ENCODE measurements at places on chromosomes 7 and 10.

DNA sequence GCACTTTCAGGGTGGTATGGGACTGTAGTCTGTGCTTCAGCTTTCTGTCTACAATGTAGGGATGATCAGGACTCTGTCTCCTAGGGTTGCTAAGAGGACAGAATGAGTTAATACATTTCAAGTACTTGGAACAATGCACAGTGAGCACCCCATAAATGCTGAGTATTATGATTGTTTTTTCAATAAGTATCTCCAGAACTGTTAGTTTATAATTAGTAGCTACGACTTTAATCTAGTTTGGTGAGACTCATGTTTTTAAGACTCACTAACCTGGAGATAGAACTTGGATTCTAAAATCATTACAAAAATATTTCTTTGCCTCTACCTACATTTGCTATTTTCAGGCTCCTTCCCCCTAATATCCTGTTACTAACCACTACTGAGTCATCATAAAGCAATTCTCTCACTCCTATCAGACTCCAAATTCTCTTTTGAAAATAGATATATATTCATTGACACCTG, 95.3 kb downstream of the CPED1 start:
- no peak for DNase-seq

GRCh38 chr7:19213746-19214145, 68.5 kb upstream of the FERD3L start:
- DNase-seq, result no peak

GRCh38 chr10:49151025-49151445, 17.2 kb upstream of the FAM170B start:
- no peak for DNase-seq

DNA sequence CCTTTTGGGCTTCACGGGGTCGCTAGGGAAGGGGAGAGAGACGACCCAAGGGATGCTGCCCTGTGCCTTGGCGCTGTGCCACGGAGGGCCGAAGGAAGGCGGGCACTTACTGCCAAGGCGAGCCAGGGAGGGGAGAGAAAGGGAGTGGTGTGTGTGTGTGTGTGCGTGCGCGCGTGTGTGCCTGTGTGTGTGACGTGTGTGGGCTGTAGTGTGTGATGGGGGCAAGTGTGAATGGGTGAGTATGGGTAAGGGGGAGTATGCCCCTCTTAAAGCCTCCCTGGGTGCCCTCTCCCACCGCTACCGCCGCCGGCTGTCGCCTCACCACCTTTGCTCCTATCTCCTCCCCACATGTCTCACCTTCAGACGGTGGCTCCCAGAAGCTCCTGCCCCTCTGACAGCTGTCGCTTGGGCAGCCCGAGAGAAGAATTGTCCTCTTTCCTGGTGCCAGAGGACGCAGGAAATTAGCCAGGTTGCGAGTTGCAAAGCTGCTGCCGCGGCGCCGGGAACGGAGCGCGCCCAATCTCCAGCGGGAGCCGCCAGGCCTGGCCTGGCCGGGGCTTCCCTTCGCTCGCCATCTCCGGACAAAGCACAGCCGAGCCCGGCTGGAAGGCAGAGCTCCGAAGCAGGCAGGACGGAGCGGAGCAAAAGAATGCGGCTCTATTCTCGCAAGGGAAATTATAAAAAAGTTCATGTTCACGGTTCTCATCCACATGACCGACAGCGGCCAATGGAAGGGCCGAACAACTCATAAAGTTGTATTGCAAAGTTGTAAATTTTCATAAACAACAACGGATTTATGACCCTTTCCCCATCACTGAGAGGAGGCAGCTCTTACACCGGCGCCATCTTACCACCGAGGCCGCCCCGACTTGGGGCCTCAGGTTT, at the start of gene HOXA3:
Gene HOXA3, minus strand, starts transcription at position 653 of the 885 bp plus-strand sequence. CDS start 41,943 bp downstream, outside the sequence.
- no peak for DNase-seq

GRCh38 chr10:74189999-74190421, 39.0 kb downstream of the ADK start:
- no peak for DNase-seq

DNA sequence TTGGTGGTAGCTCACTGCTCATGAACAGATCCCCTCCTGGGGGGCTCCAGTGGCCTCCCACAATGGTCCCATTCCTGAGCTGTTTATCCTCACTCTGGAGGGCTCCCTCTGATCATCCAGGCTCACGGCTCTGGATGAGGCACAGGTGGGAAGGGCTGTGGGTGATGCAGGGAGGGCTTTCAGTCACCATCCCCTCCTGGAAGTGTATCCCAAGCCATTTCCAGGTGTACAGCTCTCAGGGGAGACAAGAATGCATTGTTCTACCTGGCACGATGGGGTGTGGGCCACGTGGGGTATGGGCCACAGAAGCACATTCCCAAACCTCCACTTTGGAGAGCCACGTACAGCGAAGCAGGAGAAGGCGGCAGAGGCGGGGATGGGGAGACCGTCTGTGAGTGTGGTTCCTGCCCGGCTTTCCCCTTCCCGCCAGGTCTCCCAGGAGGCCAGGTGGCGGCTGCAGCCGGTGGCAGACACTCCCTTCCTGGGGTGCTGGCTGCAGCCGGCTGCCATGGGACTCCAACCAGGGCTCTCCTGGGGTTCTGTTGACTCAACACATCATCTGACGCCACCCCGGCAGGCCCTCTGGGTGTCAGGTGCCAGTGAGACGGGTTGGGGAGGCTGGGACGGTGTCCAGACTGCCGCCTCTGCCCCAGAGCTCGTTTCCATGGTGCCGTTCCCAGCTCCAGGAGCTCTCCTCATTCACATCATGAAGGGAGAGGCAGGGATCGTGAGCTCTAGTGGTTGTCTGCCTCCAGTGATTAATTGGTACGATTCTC, 169.7 kb upstream of the RHEB start:
- DNase-seq, result peak; percentile 14

- DNase-seq, result no peak
These were observed 122.7 kb upstream of the STEAP4 start for GRCh38 chr7:88429382-88429781.

GRCh38 chr7:119596651-119597050, 676.3 kb upstream of the KCND2 start:
- no peak for DNase-seq

DNA sequence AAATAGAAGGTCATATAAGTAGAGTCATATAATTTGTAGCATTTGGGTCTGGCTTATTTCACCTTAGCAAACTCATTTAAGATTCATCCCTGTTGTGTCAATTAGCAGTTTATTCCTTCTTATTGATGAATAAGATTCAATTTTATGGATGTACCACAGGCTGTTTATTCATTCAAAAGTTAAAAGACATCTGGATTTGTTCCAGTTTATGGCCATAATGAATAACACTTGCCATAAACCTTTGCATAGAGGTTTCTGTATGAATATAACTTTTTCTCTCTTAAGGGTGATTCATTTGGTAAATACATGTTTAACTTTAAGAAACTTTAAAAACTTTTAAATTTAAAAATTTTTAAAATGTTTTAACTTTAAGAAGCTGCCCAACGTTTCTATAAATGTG, 66.4 kb downstream of the CPED1 start:
- no peak for DNase-seq

DNA sequence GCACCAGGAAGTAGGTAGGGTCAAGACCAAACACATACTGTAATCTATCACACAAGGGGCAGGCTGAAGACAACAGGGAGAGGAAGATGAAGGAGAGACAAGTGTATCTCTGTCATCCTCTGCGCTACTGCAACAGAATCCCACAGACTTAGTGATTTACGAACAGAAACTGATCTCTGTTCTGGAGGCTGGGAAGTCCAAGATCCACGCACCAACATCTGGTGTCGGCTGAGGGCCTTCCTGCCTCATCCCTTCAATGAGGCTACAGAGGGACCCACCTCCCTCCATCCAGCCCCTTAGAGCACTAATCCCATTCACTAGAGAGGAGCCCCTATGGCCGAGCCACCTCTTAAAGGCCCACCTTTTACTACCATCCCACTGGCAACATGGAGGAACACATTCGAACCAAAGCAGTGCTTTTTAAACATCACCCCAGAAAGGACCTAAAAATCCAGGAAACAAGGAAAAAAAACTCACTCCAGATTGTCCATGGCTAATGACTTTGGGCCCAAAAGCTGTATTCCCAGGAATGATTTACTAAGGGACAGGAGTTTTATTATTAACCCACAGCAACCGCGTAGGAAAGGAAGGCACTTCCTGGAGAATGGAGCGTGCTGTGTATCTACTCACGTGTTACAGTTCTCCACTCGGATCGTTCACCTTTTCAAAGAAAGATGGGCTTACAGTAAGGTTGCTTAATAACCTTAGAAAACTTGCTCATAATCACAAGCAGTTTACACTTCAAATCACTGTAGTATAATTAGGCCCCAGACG, 4.2 kb downstream of the BNIP3 start:
- no peak for DNase-seq

- no peak for DNase-seq
These were observed 20.5 kb downstream of the MMRN2 start for GRCh38 chr10:86936661-86937501.

DNA sequence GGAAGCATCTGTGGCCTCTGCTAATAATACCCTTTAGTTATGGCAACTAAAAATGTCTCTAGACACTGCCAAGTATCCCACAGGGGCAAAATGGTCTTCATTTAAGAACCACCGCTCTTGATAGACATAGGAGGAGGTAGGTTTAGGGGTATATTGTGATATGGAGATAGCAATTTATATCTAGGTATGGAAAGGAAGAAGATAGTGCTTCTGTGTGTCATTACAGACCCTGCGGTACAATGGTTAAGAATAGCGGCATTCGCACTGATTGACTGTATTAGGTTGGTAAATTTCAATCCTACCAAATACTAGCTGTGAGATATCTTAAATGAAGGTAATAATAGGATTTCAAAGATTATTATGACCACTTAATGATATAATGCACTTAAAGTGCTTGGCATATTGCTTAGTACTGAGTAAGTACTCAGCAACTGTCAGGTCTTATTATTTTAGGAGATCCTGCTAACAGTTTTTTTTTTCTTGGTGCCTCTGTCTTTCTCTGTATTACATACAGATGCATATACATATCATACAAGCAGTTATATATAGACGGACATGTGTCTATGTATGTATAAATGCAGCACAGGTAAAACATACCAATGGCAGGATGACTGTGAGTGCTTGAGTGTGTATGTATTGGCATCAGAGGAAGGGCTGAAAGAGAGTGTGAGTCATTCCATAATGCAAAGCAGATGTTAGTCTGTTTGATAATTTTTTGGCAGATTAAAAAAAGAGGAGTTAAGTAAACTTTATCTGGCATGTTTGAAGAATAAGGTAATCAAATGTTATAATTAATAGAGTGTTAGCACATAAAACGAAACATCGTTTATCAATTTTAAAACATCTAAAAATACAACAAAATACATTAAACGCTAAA, 50.0 kb upstream of the ITGB8 start:
- no peak for DNase-seq

GRCh38 chr10:97632949-97633884, at the start of gene MORN4:
MORN4 (minus strand) TSS chr10:97633500; CDS start chr10:97619653, 13,847 bp downstream.
- DNase-seq, result peak; percentile 65

GRCh38 chr7:128914566-128915151, 4.2 kb upstream of the KCP start:
- no peak for DNase-seq

DNA sequence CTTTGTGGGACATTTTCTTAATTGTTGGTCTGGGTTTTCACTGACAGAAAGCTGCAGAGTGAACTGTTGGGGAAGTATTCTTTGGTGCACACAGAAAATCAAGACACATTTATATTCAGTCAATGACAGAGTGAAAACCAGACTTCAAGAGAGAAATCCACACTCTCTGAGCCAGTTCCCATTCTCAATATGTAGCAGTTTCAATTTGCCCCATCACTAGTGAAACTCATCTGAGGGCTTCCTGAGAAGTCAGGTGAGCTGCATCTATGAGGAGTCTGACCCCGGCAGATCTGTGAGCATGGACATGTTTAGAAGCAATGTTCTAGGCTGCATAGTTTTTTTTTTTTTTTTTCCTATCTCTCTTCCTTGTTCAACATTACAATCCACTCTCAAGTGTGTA, 163.7 kb upstream of the AHR start:
- DNase-seq, result no peak

All from NCI-H1436 treated with DMSO at 0.1 percent for 48 hours (cell line).